ENCODE measurements at places on chromosomes 5 and 9. TPM values are rescaled to one million over a fixed set of nuclear protein-coding genes. Genes with fewer than 3 reads are reported as not detected.
A peak's percentile ranks its signal among the peaks of the same experiment; 100 is the strongest.

DNA sequence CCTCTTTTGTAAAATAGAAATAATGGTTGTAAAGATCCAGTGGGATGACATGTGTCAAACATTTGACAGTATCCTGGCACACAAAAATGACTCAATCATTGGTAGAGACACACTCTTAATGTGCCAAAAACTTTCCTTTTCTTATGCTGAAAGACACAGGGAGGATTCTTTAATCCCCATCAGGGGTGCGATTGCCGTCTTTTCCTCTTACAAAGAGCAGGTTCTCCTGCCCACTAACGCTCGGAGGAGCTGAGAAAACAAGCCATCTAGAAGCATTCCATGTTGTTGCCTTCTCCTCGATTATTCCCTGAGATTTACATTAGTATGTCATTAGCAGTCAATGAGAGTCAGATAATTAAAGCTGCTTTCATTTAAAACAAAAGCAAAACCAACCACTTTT lies 342.6 kb upstream of the CCNH start:
- no peak for DNase-seq

BTNL9 gene
- 5.8 TPM for total RNA-seq

DNA sequence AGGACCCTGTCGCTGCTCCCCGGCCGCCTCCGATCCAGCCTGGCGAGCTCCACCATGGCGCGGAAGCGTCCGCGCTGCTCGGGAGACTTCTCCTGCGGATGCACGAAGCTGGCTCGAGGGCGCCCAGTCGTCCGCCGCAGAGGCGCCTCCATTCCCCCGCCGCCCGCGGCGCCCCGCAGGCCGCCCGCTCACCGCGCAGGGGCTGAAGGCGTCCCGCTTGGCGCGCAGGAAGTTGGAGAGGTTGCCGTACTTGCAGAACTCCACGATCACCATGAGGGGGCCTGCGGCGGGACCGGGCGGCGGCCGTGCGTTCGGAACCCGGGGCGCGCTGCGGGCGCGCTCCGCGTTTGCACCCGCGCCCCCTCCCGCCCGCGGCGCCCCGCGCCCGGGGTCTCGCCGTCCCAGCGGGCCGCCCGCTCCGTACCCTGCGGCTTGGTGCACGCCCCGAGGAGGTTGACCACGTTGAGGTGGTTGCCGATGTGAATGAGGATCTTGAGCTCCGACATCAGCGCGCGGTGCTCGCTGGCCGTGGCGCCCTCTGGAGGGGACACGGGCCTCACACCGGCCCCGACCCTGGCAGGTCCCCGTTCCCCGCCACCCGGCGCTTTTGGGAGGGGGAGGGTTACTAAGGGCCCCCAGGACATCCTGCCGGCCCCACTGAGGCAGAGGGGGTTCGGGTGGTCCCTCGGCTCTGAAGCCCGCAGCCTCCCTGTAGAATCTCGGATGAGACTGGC lies 27.7 kb upstream of the SCGB3A1 start:
- peak; percentile 64 for DNase-seq

- no peak for DNase-seq
Observed at GRCh38 chr9:32502464-32502863, 23.5 kb downstream of the RIGI start.

DNA sequence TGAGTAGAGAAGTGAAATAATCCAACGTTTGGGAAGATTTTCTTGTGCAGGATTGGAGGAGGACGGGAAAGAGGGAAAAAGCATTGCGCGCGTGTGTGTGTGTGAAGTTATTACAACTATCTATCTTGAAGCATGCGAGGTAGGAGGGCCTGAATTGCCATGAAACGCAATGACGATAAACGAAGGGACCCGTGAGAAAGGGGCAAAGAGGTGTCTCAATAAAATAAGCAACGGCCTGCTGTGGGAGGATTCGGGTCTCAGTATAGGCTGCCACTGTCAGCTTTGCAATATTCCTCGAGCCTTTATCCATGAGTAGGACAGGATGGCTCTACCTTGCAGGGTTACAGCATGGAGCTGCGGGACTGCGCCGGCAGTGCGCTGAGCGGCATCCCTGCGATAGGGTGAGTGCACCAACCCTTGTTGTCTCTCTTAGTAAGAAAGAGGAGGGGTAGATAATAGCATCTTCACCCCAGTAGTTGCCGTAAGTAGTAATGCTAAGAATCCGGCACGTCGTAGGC lies 631 bp upstream of the RCL1 start:
- no peak for DNase-seq

All from tongue (tissue), 3 donors.